Regular cardiac myocyte (primary cell): ENCODE measurements at places on chromosomes 4 and X. TPM values are rescaled to one million over a fixed set of nuclear protein-coding genes. Genes with fewer than 3 reads are reported as not detected.

Gene TMPRSS11B
- total RNA-seq, result not detected in 2 replicates

Gene CXCR3
- not detected in 2 replicates for total RNA-seq

Gene ARAF
- 14.7 and 15.9 TPM in 2 replicates for total RNA-seq

Gene RAPGEF2
- total RNA-seq, result 38.9 and 39.9 TPM in 2 replicates

Gene TRO
- 10.2 and 20.9 TPM in 2 replicates for total RNA-seq

Gene CD38
- total RNA-seq, result under 0.01 and 0.19 TPM in 2 replicates

Gene WDFY3
- 70.5 and 78.6 TPM in 2 replicates for total RNA-seq

Gene ODAPH
- not detected in 2 replicates for total RNA-seq

Gene HSFX1
- total RNA-seq, result 0.38 and 0.85 TPM in 2 replicates

Gene HMX1
- under 0.01 TPM in 1 of 2 replicates, not detected in the other for total RNA-seq

Gene NPY5R
- under 0.01 TPM in 1 of 2 replicates, not detected in the other for total RNA-seq

Gene AFP
- total RNA-seq, result 0.38 and 0.85 TPM in 2 replicates

Gene APELA
- total RNA-seq, result not detected in 2 replicates

Gene GLUD2
- total RNA-seq, result 1.1 and 1.2 TPM in 2 replicates

Gene SMARCA1
- total RNA-seq, result 47.9 and 64.0 TPM in 2 replicates

Gene DGAT2L6
- total RNA-seq, result not detected in 2 replicates

Gene DDX60
- 13.2 and 26.2 TPM in 2 replicates for total RNA-seq

Gene PRPS2
- total RNA-seq, result 32.7 and 42.9 TPM in 2 replicates
